ENCODE measurements at places on chromosomes 12 and 14.

DNA sequence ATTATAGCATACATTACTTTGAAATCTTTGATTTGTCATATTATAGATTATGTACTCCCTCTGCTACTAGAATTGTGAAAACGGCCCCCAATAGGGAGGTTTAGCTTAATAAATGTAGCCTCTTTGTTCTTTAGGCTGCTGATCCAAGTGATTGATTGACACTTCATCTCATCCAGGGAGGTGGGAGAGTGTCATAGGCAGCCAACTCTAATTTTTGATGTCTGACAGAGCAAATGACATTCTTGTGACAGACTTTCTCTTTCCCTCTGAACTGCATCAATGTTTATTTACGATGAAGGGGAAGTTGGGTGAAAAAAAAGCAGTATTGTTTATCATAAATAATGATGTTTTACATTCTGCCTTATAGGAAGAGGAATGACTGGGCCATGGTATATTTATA lies 221.4 kb downstream of the MDGA2 start:
- DNase-seq = no peak

DNA sequence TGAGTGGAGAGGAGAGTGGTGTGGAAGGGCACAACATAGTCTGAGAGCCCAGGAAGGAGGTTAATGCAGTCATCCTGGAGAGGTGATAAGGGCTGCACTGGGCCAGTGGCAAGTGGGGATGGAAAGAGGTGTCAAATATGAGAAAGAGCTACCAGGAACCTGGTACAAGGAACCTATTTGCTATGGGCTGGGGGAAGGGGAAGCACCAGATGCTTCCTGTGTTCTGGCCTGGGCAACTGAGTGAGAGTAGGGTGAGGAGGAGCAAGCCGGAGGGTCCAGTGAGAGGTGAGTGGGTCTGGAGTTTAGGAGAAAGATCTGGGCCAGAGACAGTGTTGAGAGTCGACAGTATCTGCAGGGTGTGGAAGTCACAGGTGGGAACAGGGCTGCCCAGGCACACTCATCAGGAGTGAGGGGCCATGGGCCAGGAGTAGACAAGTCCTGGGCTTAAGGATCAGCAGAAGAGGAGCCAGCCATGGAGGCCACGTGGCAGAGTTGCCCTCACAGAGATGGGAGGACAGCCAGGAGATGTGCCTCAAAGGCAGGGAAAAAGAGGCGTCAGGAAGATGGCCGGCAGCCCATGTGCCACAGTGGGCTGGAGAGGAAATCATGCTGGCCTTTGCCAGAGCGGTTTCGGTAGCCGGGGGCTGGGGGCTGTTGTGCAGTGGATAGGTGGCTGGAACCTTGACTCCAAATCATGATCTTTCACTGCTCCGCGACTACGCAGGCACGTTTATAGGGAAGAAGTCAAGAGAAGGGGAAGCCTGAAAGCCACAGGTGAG lies 2.9 kb upstream of the AQP6 start:
- no peak for DNase-seq

DNA sequence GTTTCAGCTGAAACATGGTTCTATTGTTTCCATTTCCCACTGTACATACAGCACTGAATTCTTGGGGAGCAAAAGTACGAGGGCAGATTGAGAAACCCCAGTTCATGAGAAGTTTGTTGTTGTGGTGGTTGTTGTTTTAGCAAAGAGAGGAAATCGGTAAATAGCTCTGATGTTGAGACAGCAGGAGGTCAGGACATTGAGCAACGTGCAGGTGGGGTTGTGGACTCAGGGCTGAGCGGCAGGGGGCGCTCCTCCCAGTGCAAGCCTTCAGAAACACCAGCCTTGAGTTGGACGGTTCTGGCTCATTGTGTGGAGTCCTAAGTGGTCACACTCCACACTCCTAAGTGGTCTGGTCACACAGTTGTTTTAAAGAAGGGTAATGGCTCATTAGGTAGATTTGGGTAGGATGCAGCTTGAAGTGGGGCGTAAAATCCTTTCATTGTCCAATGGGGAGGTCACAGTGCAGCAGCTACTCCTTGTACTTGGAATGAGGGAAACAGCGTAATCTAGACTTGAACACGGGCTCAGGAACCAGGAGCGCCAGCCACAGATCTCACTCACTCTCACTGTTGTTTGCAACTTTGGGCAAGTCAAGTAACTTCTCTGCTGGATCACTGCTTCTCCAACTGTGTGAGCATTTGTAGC lies 14.5 kb upstream of the PWP1 start:
- no peak for DNase-seq

- DNase-seq = no peak
Observed at GRCh38 chr12:116975779-116976393, 65.1 kb downstream of the FBXW8 start.

- no peak for DNase-seq
Observed at GRCh38 chr12:42756841-42757623, 167.5 kb upstream of the PRICKLE1 start.

GRCh38 chr12:120214626-120215356 lies 13.9 kb upstream of the RPLP0 start:
- no peak for DNase-seq

- no peak for DNase-seq
Observed at GRCh38 chr12:122721057-122721545, 4.5 kb upstream of the HCAR3 start.

DNA sequence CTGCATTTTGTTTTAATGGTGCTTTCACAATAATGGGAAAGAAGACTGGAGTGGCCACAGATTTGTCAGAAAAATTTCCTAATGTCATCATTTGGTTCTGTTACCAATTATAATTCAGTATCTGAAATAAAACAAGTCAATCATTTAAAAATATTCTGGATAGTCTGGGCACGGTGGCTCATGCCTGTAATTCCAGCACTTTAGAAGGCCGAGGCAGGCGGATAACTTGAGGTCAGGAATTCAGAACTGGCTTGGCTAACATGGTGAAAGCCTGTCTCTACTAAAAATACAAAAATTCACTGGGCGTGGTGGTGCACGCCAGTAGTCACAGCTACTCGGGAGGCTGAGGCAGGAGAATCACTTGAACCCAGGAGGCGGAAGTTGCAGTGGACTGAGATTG lies 4.0 kb upstream of the LIMA1 start:
- DNase-seq = no peak
